Naive B cell (primary cell): ENCODE measurements at places on chromosomes 6 and 20. TPM values are rescaled to one million over a fixed set of nuclear protein-coding genes. Genes with fewer than 3 reads are reported as not detected.

The MOG gene
- not detected for polyA plus RNA-seq

The HLA-DRB5 gene
- 326 TPM for polyA plus RNA-seq

DNA sequence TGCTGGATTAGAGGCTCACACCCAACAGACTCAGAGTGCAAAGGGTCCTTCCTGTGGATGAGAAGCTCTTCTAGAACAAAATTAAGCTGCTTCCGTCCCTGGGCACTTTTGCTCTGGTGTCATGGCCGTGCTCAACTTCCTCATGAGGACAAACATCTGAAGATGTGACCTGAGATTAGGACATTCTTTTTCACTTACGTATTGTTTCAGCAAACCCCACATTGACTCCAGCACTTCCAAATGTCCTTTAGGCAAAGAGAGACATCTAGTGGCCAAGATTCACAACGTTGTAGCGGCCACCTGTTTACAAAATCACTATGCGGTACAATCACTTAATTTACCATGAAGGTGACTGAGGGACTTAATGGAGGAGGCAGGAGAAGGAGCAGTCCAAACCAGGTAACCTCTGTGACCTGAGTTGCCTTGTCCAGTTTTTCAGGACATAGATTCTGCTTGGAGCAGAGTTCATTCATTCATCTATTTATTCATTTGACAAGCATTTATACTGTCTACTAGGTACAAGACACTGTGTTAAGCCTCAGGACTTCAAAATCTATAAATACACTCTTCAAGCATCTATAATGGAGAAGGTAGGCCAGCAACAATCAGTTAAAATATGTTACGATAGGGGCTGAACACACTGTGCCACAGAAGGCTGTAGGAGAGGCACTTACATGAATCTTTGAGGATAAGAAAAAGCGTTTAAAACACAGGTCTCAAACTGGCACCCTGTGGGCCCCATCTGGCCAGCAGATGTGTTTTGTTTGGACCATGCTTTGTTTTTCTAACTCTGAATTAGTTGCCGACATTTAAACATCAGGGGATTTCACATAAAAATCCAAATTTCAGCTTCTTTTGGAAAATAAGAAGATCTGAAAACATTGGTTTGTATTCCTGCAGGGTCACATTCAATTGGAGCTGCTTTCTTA, 5.6 kb upstream of the ADGRF1 start:
- H3K36me3 ChIP-seq: no peaks in the 10 kb centered on the region
- peak; percentile 14 for DNase-seq
- no peaks in the 10 kb centered on the region for H3K4me1 ChIP-seq
- H3K27me3 ChIP-seq: peaks cover 6% of the 10 kb centered on the region
- no peak overlapping the region for H3K27ac ChIP-seq

DNA sequence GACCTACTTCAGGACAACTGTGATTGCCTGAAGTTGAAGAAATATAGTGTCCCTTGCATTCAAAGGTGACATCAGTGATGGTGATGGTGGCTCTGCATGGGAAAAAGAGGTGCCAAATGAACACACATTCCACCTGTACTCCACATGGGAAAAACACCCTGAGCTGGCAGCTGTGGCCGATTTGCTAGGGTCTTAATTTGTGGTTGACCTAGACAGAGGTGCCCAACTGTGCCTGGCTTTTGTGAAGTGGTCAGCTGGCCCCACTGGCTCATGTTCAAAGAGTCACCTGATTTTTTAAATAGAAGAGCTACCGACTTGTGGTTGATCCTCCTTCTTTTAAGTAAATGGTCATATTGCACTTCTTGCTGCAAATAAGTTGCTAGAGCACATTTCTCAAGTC, 7.6 kb upstream of the GCNT2 start:
- H3K27me3 ChIP-seq: no peaks in the 10 kb centered on the region
- H3K4me1 ChIP-seq: peaks cover 10% of the 10 kb centered on the region
- no peaks in the 10 kb centered on the region for H3K36me3 ChIP-seq
- H3K4me3 ChIP-seq: no peak overlapping the region

GRCh38 chr6:1313767-1314503, 2.0 kb downstream of the FOXQ1 start:
- H3K4me3 ChIP-seq: peak overlapping the region; percentile 64
- H3K27ac ChIP-seq: no peak overlapping the region
- H3K36me3 ChIP-seq: peaks cover 7% of the 10 kb centered on the region
- peaks cover 30% of the 10 kb centered on the region for H3K4me1 ChIP-seq
- H3K27me3 ChIP-seq: peaks cover 67% of the 10 kb centered on the region
